ENCODE measurements at places on chromosomes 5 and 9. TPM values are rescaled to one million over a fixed set of nuclear protein-coding genes. Genes with fewer than 3 reads are reported as not detected.

Gene ANKRD18A
- total RNA-seq = 7.2 TPM

- no peaks in the 10 kb centered on the region for H3K36me3 ChIP-seq
- no peak overlapping the region for H3K27ac ChIP-seq
- no peak overlapping the region for H3K4me3 ChIP-seq
- no peak for DNase-seq
- no peaks in the 10 kb centered on the region for H3K27me3 ChIP-seq
These were observed 71.0 kb downstream of the OSMR start for GRCh38 chr5:38916802-38917201.

DNA sequence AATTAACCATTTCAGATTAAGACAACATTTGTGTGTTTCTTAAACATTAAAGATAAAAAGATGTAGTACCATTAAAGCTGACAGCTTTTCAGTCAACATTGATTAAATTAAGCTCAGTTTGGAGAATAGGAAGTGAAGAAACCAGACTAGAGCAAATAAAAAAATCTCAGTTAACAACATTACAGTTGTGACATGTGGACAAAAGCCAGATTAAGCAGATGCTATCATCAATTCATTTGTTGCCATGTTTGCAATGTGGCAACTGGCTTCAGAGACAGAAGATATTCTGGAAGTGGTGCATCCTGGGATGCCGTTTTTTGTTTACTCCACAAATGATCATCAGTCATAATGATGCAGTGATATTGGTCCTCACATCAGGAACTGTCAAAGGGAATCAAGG, 70.3 kb upstream of the CNTLN start:
- H3K27ac ChIP-seq = no peak overlapping the region
- H3K4me3 ChIP-seq = no peak overlapping the region
- H3K27me3 ChIP-seq = no peaks in the 10 kb centered on the region

- H3K4me1 ChIP-seq = no peaks in the 10 kb centered on the region
- H3K27me3 ChIP-seq = no peaks in the 10 kb centered on the region
- H3K36me3 ChIP-seq = no peaks in the 10 kb centered on the region
- H3K4me3 ChIP-seq = no peak overlapping the region
These were observed 593.6 kb downstream of the BNC2 start for GRCh38 chr9:16276866-16277265.

Data from colonic mucosa (tissue), 4 donors.